NCI-H510A (cell line): ENCODE measurements at places on chromosomes 3 and 15.

- DNase-seq = peak; percentile 80
Observed at GRCh38 chr3:42702066-42702951, at the start of gene HHATL. HHATL (minus strand) TSS chr3:42702798; CDS start chr3:42700826, 1,972 bp downstream.

DNA sequence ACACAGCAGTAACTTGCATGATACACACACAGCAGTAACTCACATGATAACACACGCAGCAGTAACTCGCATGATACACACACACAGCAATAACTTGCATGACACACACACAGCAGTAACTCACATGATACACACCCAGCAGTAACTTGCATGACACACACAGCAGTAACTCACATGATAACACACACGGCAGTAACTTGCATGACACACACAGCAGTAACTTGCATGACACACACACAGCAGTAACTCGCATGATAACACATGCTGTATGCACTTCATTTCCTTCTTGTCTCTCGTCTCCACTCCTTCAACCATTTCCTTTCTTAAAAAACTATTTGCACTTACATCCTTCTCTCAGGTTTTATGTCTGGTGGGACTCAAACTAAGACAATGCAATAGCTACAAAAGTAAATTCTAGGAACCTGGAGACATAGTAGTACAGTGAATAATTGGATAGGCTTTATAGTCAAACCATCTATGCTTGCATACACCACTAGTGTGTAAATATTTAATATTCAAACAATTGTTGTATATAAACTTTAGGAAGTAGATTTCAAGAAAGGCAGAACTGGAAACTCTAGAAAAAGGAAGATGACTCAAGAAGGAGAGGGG is 130.8 kb downstream of the UACA start:
- no peak for DNase-seq

DNA sequence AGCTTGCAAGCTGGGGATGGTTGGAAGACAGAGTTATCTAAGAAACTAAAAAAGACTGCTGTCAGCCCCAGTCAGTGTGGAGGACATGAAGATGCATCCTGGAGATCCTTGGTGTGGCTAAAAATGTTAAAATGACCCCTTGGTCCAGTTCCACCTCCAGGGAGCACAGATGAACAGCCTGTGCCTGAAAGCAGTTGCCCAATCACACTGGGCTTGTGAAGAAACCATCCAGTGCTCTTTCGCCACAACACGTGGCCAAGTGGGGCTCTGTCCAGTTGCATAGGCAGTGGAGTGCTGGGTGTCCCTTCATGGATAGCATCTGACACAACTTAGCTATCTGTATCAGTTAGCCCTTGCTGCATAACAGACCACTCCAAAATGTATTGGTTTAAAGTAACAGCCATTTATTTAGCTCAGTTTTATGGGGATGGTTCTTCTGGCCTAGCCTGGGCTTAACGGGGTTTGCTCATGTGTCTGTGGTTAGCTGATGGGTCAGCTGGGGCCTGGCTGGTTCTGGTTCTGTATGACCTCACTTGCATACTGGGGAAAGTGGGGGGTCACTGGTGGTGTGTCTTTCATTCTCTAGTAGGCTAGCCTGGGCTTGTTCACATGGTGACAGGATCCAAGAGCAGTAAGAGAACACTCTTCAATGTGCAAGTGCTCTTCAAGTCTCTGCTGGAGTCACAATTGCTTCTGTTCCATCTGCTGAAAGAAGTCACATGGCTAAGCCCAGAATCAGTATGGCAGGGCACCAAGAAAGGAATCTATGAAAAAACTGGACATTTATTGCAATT is 226.2 kb downstream of the PDCD6IP start:
- DNase-seq = peak; percentile 16

DNA sequence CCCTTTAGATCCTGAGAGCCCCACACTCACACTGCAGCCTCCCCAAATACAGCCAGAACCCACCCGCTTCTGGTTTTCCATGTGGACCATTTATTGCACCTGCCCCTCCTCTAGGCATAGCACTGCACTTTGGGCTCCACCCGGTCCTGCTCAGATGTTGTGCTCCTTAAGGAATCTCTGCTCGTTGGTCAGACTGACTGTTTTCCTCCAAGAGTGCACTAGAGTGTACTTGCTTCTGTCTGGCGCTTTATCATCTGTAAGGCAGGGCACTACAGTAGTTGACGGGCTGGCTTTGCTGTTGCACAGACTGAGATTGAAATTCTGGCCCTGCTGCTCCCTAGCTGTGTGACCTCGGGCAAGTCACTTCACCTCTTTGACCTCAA is 124.1 kb downstream of the CACNA1D start:
- DNase-seq = no peak

DNA sequence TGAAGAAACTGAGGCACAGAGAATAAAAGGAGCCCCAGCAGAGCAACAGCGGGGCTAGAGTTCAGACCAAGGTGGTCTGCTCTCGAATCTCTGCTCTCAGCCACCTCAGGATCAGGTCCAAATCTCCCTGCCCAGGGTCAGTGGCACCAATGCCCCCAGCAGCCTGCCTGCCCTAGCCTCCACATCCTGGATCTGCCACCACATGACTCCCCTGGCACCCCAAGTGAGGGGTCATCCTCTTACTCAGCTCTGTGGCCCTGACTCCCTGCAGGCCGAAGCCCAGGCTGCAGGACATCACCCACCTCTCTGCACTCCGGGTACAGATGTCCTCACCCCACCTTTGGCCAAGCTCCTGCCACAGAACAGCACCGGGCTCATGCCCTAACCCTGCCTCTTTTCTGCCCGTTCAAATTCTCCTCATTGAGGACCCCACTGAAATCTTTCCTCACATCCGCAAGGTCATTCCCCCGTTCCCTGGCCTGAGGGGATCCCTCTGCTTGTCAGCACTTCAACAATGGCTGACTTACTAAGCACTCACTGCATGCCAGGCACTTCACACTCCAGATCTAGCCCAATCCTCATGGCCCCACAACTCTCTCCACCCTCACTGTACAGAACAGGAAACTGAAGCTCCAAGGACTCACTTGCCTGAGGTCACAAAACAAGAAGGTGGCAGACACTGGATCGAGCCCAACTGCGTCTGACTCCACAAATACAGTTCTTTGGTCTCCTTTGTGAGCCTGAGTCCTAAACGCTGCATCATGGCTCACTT is 4.3 kb downstream of the PPIB start:
- DNase-seq = no peak

DNA sequence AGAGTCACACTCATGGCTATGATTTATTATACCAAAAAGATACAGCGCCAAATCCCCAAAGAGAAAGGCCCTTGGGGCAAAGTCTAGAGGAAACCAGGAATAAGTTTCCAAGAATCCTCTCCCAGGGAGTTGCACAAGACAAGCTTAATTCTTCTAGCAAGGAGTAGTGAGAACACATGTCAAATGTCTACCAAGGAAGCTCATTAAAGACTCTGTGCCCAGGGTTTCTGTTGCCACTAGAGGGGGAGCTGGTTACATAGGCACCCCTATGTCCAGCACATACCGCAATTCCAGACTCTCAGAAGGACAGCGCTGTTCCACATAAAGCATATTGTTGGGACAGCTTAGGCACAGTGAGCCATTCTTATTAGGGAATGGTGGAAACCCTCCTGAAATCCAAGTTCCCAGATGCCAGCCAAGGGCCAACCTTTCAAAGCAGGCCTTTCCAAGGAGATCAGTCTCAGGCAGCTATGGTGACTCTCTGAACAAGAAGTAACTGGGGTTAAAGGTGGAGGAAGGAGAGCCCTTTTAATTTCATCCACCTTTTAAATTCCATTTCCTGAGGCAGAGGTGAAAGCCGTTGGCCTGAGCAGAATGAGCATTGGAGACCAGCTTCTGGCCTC is 194.2 kb downstream of the UACA start:
- DNase-seq = no peak

GRCh38 chr3:101976473-101976872 is 127.2 kb downstream of the NFKBIZ start:
- no peak for DNase-seq

GRCh38 chr3:152350139-152350538 is 81.4 kb downstream of the MBNL1 start:
- no peak for DNase-seq

DNA sequence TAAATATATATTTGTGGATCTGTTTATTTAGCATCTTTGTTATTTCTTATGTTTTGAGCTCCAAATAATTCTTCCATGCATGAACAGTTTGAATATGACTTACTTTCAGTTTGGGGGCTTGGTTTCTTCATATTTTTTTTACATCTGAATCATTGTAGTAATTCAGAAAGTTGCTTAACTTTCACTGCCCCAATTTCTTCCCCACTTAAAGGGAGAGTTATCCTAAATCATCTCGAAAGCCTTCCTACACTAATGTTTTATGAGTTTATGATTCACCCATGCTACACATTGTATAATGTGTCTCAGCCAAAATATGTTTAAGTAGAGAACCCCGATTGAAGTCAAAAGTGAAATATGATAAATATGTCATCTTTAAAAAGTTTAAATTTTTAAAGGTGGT is 47.8 kb downstream of the SPRED1 start:
- no peak for DNase-seq

DNA sequence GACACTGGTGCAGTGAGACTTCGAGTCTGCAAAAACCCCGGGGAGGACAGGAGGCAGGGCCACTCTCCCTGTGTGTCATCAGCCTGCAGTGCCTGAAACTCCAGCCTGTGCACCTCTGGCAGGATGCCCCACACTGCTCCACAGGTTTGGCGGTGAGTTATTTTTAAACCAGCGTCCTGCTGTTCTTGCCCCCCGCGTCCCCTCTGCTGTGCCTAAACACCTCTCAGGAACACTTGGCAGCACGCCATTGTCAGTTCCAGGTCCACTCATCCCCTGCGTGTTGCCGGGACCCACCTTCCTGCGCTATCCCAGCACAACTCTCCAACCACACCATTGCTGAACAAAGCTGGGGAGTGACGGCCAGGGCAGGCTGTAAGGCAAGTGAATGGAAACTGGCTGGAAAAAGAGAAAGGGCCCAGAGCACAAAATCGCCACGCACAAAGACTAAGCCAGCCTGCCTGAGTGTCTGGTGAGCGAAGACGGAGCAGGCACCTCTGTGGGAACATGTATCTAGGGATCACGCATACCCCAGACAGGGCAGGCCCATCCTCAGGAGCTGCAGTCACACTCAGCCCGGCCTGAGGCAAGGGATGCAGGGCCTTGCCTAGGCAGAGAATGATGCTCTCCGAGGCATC is 3.1 kb upstream of the PLA2G4F start:
- DNase-seq = no peak

DNA sequence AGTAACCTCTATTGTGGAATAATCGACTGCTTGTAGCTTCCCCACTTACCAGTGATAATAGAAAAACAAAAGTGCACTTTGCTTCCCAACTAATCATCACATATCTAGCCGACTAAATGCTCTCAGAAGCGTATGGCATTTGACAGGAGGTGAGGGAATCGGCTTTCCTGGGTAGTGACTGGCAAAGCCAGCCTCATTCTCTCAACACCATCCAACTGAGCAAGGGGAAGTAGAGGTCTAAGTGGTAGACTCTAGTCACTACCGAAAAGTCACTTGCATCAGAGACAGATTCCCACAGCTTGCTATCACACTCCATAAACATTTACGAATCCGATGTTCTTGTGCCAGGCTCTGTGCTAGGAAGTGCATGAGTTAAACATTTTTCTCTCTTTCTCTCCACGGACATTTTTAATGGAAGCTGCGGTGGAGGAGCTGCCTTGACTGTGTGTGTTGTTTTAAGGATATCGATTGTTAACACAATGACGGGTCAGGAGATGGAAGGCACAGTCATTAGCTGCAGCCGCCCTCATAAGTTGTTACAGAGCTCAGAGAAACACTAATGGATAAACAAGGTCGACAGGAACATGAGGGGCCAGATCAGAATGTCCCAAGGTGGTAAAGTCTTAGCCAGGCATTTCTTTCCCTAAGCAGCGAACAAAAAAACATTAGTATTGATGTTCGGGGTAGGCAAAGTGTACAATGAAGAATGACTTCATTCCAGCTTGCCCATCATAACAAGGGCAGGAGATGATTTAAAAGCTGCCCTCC is 11.9 kb downstream of the ZNF385D start:
- no peak for DNase-seq

GRCh38 chr3:126659915-126660886 is 5.3 kb upstream of the TXNRD3 start:
- DNase-seq = no peak

- DNase-seq = no peak
Observed at GRCh38 chr3:128859630-128860029, 19.8 kb upstream of the ACAD9 start.

DNA sequence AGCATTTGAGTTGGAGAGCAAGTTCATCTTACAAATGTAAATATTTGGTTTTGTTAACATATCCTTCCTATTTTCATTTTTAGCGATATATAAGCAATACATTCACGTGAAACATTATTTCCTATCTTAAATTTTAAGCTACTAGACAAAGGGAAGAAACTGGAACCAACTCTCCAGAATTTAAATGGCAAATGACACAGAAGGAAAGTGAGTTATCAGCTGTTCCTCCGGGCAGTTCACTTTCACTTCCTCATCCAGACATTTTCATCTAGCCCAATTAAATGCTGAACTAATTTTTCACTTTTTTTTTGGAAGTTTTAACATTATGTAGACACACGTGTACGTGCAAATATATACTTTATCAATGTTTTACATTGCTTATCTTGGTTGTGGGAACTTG is 58.7 kb downstream of the MORC1 start:
- no peak for DNase-seq

DNA sequence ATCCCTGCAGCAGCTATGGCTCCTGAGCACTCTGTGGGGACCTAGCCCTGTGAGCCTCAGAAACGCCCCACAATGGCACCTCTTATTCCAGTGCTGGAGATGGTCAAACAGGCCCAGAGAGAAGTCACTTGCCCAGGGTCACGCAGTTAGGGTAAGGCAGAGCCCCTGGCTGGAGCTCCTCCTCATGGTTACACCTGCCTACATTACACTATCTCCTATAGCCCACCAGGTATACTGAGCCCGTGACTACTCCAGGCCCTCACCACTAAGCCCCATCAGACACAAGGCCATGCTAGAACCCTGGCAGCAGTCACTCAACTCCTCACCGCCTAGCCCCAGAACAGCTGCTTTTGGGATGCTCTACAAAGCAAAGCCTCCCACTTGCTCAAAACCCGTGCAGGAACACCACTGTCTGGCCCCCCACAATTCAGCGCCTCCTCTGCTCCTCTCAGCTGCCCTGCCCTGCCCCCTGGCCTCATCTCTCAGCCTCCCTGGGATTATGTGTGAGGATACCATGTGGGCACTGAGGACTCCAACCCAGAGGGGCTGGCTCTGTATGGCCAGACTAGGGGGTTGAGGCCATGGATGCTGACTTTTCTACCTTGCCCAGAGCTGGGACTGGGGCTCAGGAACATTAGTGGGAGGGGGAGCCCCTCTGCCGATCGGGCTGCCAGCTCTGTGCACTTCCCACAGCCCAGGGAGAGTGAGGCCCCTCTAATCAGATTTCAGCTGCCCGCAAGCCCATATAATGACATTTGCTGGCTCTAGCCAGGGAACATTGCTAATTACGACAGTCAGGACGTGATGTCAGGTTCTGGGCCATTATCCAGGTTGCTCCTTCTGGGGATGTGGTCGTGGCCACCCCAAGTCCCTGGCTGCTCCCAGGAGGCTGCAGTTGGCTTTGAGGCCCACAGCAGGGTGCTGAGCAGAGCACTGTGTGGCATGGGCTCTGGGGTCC is 4.0 kb downstream of the NT5DC2 start:
- no peak for DNase-seq

DNA sequence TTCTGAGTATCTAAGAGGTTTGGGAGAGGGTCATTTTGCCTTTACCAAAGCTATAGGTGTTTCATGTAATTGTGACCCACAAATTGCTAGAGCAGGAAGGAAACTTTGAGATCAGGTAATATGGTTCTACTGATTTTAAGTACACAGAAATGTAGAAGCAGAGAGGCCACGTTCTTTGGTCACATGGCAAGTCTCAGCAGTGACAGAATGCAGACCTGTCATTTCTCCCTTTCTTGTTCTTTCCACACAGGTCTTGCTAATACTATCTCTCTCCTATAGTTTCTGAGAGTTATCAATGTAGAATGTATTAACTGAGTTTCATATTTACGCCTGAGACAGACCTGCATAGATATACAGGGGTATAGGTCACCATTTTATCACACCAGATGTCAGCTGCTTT is 10.9 kb upstream of the RTP1 start:
- no peak for DNase-seq
